Ovary (tissue), 10 donors: ENCODE measurements at places on chromosomes 4 and X.

GRCh38 chrX:1468250-1468772 is 15.6 kb upstream of the ASMTL start:
- no peak for DNase-seq

DNA sequence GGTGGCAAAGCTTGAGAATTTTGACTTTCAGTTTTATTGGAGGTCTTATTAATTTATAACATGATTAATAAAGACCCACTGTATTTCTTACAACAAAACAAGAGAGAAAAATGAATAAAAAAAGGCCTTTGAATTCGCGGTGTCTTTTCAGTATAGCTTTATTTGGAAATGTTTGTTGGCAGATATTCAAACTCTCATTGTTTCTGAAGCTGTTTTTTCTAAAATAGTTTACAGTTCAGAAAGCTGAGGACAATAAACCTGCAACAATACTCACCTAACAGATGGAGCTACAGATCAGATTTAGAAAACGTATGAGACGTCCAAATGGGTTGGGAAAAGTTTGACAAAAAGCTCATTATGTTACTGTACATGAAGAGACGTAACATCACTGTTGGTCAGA is 2.4 kb upstream of the SPARCL1 start:
- DNase-seq: no peak

DNA sequence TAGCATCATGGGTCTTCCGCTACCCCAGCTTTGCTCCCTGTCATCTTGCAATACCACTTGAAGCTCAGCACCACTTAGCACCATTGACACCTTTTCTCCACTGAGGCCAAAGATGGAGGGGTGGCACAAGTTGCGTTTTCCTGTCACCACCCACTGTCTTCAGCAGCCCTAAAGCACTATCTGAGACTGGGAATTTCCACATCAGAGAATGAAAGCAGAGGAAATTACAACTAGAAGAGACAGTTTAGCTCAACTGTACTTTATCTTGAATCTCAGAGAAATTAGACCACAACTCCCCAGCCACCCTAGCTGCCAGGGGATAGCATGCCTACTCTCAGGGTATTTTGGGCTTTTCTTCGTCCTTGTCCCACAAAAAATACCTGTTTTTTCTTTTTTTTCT is 111.0 kb downstream of the DDIT4L start:
- no peak for DNase-seq

- DNase-seq: no peak
These were observed 250.0 kb downstream of the GPAT3 start for GRCh38 chr4:83785891-83786290.

DNA sequence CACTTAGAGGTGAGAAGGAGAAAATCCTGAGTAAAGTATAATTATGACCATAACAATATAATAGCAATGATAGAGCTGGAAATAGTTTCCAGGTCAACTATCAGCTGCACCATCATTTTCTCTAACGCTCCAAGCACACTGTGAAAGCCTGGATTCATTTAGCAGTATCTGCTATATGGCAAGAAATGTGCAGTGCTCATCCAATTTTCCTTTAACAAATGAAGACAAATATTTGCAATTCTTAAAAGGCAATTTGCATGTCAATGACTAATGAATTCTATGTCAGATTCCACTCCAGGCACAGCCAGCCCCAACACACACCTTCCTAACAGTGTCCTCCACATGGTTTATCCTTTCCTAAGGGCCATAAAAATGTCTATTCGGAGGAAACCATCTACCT is 12.7 kb downstream of the PRSS12 start:
- no peak for DNase-seq

GRCh38 chr4:166195101-166195500 is 322.1 kb downstream of the TLL1 start:
- DNase-seq: no peak

GRCh38 chr4:160038615-160039014 is 935.7 kb downstream of the RAPGEF2 start:
- DNase-seq: no peak

DNA sequence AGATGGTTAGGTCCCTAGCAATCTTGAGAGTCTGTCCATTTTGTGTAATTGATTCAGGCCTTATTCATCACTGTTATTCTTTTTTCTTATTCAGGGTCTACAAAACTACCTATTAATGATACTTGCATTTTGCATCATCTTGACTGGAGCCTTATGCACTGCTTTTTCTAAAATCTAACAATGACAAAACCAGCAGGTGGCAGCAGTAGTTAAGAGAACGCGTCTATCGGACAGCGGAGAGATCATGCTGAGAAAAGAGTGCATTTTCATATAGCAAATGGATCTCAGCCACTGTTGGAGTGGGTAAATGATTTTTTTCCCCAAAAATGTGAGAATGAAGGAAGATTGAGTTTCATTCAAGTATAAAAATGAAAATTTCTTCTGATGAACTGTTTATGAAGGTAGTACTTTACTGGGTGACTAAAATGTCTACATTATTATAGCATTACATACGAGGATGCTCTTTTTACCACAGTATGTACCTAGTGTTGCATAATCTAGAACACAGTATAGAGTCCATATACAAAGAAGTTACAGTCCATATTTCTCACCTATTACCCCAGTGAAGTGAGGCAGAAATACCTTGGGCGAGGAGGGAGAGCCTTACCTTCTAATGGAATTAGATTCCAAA is 43.2 kb downstream of the TMEM144 start:
- DNase-seq: peak; percentile 39

GRCh38 chr4:54400188-54400587 is 171.1 kb downstream of the PDGFRA start:
- no peak for DNase-seq

GRCh38 chr4:5378002-5378401 is 326.7 kb downstream of the STK32B start:
- DNase-seq: no peak

DNA sequence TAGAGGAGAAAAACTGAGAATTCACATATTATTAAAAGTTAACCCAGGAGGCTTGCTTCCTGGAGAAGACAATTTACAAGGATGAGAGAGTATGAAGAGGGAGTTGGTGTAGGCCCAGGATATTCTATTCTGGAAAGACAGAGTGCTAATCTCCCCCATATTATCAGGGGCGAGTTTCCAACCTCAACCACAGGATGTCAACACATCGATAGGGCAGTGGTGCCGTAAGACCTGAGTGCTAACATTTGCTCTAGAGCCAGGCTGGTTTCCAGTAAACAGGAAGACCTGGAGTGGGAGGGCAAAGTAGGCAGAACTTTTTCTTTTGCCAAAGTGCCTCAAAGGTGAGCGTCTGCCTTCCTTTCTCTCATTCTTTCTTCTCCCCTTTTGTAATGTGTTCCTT is 2.8 kb upstream of the AWAT1 start:
- no peak for DNase-seq

DNA sequence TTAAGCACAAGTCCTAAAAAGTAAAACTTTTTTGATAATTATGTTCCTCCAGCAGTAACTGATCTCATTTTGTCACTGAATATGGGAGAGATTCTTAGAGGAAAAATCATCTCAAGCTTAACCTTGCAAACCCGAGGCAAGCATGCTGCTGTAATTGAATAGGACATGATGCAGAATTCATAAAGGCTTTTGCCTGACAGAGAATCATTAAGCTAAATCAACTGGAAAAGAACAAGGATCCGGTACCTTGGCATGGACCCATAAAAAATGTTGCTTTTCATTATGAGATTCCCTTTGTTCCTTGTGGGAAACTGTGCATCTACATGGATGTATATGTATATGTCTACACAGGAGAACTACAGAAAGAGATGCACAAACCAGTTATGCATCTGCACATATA is 149.1 kb downstream of the PAPSS1 start:
- no peak for DNase-seq

DNA sequence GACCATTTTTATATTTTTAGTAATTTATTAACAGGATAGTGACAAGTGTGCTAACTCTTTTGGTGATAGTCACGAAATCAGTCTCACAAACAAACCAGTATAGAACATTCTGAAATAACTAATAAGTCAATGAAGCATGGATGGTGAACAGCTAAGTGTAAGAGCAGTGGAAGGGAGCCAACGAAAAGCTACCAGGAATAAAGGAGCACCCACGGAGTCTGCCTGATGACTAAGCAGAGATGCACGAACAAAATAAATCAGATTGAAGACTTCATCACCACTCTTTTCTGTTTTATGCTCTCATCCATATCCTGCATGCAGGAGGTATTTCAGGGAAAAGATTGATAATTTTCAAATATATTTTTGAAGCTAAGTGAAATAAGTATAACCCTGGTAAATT is 891.1 kb upstream of the HS3ST1 start:
- no peak for DNase-seq

GRCh38 chrX:97860226-97860625 is 976.5 kb downstream of the RPA4 start:
- DNase-seq: no peak

DNA sequence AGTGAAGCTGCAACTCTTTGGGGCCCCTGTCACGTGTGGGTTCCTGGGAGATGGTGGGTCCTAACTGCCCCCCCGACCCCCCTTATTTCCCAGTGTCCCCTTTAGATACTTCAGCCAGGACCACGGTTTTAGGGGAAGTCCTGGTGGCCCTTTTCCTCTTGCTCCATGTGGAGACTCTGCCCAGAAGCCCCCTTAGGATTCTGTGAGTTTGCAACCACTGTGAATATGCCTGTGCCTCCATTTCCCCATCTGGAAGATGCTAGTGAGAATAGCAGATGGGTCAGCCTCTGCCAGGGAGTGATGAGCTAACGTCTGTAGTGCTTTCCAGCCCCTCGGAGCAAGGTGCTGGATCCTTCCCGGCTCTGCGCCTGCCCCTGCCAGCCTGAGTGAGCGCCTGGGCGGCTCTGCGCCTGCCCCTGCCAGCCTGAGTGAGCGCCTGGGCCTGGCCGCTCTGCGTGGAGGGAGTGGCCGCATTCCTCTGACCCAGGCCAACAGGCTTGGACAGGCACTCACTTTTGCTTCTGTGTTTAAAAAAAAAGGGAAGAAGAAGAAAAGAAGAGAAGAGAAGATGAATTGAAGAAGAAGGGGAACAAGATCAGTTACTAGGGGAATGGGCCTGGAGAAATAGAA is 6.7 kb upstream of the CITED1 start:
- DNase-seq: no peak

- DNase-seq: no peak
These were observed 91.1 kb downstream of the PPP3CA start for GRCh38 chr4:101256222-101256621.
